ENCODE measurements at places on chromosomes 11 and 22. TPM values are rescaled to one million over a fixed set of nuclear protein-coding genes. Genes with fewer than 3 reads are reported as not detected.

Gene MEI1
- total RNA-seq: 1.3 TPM

Gene WT1
- not detected for total RNA-seq

Gene PSMC3
- total RNA-seq: 229 TPM

Gene DGAT2
- 1.2 TPM for total RNA-seq

Gene VPREB1
- not detected for total RNA-seq

Gene FOLR1
- not detected for total RNA-seq

Gene TSSC4
- total RNA-seq: 88.4 TPM

Gene CHRM1
- total RNA-seq: not detected

Gene GNAZ
- total RNA-seq: 2.6 TPM

Gene MS4A4A
- not detected for total RNA-seq

Gene ACRV1
- not detected for total RNA-seq

Gene CHADL
- 0.97 TPM for total RNA-seq

Gene ME3
- total RNA-seq: 87.7 TPM

Gene HBB
- total RNA-seq: not detected

Gene RAG2
- not detected for total RNA-seq

Gene APOA4
- not detected for total RNA-seq

Gene PRR33
- total RNA-seq: not detected

Gene OR5M3
- total RNA-seq: not detected

Gene CBL
- 11.9 TPM for total RNA-seq

Gene MAPK8IP2
- not detected for total RNA-seq

Gene TOLLIP
- 14.9 TPM for total RNA-seq

Gene OR2AG1
- total RNA-seq: not detected

Gene PTDSS2
- total RNA-seq: 30.2 TPM

Gene TIGD3
- total RNA-seq: not detected

Gene TMEM25
- 21.4 TPM for total RNA-seq

Gene ROM1
- total RNA-seq: 5.8 TPM

Gene BMAL1
- 6.2 TPM for total RNA-seq

Gene NCF4
- not detected for total RNA-seq

Gene OR2D2
- total RNA-seq: 0.32 TPM

Data from epithelial cell of umbilical artery (primary cell).